Amygdala (tissue), 56 donors: ENCODE measurements at places on chromosomes 1 and 21.
A peak's percentile ranks its signal among the peaks of the same experiment; 100 is the strongest.

DNA sequence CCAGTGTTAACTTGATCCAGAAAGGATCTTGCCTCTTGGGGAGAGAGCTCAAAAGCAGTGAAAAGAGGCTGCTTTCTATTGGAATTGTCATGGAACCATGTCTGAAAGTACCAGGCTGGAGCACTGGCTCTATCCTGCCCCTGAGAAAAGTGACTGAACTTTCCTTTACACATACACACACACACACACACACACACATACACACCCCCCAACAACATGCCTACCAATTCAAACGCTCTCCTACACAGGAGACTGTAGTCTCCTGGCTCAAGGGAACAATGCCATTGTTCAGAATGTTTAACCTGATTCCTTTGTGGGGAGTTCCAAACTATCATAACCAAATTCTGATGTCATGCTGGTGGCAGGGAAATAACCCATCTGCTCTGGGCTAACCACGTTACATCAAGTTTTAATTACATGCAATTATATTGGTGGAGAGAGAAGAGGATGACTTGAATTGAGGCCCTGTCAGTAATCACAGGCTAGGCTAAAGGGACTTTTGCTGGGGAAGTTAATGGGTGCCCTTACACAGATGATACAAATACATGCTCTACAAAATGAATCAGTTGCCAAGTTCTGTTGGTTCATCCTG lies 52.3 kb upstream of the DUSP10 start:
- no peak for DNase-seq

- DNase-seq: no peak
Measured at GRCh38 chr1:9041116-9041779, 15.0 kb upstream of the SLC2A7 start.

DNA sequence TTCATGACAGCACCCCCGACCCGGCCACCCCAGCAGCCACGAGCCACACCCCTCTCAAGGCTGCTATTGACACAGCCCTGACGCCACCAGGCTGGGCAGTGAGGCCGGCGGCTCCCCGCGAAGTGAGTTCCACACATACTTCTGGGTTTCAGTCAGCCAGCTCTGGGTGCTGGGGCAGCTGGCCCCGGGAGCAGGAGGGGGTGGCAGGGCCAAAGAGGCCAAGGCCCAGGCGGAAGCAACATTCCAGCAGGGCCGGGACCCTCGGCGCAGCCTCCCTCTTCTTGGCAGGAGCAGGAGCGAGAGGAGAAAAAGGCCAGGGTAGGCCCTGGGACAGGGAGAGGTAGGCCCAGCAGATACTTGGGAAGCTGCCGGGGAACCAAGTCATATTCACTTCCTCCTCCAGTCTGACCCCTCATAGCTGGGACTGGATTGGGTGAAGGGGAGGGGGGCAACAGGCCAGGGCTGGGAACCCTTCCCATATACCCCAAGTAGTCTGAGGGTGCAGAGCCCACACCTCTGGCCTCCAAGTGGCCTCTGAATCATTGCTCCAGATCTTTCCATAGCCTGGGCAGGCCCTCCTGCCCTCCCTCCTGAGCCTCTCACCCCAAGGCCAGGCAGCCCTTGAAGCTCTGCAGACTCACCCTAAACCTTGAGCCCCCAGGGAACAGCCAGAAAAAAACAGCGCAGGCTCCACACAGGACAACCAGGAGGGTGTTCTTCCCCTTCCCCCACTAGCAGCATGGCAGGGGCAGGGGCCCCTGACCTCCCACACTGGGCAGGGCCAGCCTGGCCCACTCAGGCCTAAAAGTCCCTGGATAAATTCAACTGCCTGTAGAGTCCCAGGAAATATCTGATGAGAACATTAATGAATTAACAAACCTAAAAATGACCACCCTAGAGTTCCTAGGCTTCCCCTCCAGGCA lies 5.7 kb downstream of the HSPG2 start:
- no peak for DNase-seq

DNA sequence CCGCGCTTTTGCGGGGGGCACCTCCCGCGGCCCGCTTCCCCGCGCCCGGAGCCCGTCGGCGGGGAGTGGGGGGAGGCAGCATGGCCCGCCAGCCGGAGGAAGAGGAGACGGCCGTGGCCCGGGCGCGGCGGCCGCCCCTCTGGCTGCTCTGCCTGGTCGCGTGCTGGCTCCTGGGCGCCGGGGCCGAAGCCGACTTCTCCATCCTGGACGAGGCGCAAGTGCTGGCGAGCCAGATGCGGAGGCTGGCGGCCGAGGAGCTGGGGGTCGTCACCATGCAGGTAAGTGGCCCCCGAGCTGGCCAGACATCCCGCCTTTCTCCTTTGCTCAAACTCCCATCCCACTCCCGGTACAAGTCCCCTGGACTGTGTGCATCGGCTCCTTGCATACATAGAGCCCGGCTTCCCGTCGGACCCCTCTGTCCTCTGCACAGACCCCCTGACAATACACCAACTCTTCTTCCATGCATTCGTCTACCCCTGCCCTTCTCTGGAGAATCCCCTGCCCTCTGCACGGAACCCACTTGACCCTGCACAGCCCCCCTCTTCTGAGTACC lies 812 bp downstream of the CACHD1 start:
- DNase-seq: peak; percentile 32

DNA sequence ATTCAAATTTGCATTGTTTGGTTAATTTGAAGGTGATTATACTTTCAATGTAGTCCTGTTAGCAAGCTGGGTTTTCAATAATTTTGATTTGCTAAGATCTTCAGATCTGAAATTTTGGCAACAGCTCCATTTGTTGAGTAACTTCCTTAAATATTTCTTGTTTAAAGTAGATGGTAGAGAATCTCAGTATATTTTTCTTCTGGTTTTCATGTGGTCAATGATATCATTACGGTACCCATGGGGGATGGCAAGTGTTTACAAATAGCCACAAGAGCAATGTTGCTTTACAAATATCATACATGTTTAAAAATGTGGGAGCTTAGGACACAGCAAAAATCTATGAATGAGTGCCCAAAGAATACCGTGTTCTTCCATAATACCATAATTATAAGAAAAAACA lies 175.9 kb downstream of the IFI44 start:
- DNase-seq: no peak

DNA sequence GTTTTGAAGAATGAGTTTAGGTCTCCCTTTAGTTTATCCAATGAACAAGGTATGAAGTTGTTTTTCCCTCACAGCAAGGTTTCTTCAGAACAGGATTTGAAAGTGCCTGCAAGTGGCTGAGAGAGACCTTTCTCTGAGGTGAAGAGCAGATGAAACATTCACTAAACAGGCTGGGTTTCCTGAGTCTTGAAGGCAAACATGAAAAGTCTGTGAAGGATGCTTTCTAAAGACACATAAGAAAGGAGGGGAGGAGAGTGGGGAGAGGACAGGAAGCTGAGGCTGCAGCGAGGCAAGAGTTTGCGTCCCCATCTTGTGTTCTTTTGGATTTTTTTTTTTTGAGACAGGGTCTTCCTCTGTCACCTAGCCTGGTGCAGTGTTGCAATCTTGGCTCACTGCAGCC lies 95.7 kb upstream of the SIM2 start:
- DNase-seq: no peak

DNA sequence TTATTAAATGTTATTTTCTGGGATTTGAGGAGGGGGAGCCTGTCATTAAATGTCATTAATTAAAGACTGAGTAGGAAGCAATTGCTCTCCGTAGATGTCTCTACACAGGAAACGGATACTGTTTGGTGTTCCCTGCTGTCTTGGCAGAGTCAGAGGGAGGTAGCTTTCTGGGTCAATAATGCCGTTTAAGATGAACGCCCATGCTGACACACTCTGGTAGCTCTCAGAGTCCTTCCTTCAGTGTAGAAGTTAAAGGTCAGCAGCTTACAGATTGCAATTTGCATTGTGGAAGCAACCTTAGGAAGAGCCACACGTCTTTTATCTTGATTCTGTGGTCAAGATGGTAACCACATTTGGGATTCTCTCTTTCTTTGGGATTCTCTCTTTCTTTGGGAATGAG lies 257.5 kb downstream of the KIF26B start:
- DNase-seq: no peak

DNA sequence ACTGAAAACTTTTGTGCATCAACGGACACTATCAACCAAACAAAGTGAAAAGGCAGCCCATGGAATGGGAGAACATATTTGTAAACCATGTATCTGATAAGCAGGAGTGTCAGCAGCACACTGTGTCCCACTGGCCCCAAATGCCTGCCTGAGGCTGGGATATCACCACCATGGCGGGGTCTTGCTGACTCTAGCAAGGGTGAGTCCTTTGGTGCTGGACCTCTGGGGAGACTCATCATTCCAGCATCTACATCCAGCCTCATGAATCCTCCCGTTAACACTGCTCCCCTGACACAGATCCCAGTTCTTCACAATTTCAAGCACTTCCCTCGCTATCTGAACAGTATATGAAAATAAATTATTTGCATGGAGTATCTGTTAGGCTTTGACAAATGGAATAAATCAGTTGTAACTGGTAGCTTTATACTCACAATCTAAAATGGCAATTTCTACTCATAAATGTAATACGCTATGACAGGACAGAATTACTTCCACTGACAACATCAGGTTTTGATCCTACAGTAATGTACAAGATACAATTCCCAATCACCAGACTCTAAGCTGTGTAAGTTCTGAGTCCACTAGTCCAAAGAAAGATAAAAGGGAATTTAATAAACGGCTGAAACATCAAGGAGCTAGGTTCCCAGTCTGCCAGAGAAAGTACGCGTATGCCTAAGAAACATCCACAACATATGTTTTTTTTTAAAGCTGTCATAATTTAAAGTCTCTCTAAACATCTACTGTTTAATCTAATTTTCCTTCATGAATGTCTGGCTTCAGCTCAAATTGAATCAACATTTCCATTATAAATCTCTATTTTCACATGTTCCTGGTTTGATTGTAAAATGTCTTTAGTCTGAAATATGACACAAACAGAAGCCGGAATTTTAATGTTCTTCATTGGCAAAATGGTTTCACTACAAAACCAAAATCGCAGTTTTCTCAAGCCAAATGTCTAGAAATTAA lies 95.1 kb downstream of the SIPA1L2 start:
- no peak for DNase-seq

DNA sequence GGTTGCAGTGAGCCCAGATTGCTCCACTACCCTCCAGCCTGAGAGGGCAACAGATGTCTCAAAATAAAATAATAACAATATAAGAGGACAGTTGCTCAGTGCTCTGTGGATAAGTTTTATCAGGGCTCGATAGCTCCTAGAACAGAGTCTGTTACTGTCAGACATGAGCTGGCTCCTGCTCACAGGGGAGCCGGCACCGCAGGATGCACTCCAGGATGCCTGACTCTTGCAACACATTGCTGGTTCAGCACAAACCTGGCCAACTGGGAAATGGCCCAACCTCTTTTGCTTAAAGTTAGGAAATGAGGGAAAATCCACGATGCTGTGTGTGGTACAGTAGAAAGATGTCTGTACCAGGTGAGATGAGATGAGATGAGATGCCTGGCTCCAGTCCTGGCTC lies 5.8 kb upstream of the CTSE start:
- no peak for DNase-seq

GRCh38 chr1:81706650-81707435 lies 93.9 kb upstream of the ADGRL2 start:
- DNase-seq: no peak

GRCh38 chr1:84103197-84103992 lies 40.7 kb upstream of the PRKACB start:
- no peak for DNase-seq

GRCh38 chr1:57868908-57869307 lies 445.0 kb upstream of the DAB1 start:
- no peak for DNase-seq

DNA sequence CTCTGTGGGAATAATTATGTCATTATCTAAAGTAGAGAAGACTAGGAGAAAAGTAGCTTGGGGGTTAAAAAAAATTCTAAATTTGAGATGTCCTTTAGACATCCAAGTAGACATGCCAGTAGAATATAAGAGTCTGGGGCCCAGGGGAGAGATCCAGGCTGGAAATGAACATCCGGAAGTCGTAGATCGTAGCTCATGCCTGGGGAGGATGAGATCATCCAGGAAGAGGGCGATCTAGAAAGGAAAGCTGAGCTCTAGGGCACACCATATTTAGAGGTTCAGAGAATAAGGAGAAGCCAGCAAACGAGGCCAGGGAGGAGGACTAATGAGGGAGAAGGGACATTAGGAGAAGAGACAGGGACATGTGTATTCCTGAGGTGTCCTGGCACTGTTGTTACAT lies 12.2 kb downstream of the NGF start:
- DNase-seq: no peak

DNA sequence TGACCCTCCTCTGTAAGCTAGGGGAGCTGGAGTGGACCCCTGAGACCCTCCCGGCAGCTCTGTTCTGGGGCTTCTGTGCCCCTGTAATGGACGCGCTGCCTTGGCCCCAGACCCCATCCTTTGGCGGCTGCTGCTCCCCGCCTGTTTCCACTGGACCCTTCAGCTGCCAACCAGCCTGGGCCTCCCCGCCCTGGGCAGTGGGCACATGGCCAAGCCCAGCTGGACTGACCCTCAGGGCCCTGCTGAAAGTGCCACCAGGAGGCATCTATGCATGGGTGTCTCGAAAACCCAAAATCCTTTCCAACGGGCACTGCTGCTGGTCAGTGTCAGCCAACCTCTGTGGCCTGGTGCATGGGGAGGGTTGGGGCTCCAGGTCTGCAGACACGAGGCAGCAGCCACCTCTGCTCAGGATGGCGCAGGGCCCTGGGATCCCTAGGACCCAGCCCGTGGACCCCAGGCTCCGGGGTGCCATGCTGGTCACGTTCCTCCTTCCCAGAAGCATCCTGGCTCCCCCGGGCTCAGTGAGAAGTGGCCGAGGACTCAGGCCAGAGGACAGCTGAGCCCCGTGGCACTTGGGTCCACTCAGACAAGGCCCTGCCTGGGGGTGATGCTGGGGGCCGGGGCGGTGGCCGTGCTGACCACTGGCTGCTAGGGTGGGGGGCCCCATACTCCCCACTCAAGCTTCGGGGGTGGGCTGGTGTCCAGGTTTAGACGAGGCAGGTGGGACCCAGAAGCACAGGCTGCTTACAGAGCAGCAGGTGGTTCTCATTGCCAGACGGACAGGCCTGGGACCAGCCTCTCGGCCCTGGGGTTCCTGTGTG lies 46.9 kb downstream of the SLX9 start:
- no peak for DNase-seq

GRCh38 chr1:30731806-30732276 lies 8.5 kb upstream of the MATN1 start:
- no peak for DNase-seq

- DNase-seq: peak; percentile 15
Measured at GRCh38 chr1:19651141-19651737, 7.1 kb downstream of the NBL1 start.

GRCh38 chr1:68142461-68142860 lies 89.9 kb downstream of the WLS start:
- DNase-seq: no peak

GRCh38 chr1:60791226-60791625 lies 291.1 kb upstream of the NFIA start:
- DNase-seq: no peak
